Omental fat pad (tissue), 4 donors: ENCODE measurements at places on chromosomes 16 and 17. TPM values are rescaled to one million over a fixed set of nuclear protein-coding genes. Genes with fewer than 3 reads are reported as not detected.

The C17orf100 gene
- total RNA-seq: 0.56 TPM

The TMED6 gene
- not detected for total RNA-seq

- peak; percentile 46 for DNase-seq
These were observed 44.0 kb downstream of the PRAC1 start for GRCh38 chr17:48678141-48678971.

- no peak for DNase-seq
These were observed 27.4 kb upstream of the CDH3 start for GRCh38 chr16:68617734-68618133.

DNA sequence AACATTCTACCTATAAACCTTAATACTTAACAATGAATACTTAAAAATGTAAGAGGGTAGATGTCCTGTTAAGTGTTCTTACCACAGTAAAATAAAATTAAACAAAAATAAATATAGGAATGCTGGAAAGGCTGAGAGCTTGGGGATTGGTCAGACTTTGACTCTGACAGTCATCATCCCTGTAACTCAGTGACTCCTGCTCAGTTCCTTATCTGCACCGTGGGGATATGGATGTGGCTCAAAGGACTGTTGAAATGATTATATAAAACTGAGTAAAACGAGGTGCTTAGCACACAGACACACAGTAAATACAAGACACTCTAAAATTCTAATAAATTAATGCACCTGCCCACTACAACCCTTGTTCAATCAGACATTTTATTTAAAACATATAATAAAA lies 338.6 kb downstream of the TMEM114 start:
- DNase-seq: no peak

DNA sequence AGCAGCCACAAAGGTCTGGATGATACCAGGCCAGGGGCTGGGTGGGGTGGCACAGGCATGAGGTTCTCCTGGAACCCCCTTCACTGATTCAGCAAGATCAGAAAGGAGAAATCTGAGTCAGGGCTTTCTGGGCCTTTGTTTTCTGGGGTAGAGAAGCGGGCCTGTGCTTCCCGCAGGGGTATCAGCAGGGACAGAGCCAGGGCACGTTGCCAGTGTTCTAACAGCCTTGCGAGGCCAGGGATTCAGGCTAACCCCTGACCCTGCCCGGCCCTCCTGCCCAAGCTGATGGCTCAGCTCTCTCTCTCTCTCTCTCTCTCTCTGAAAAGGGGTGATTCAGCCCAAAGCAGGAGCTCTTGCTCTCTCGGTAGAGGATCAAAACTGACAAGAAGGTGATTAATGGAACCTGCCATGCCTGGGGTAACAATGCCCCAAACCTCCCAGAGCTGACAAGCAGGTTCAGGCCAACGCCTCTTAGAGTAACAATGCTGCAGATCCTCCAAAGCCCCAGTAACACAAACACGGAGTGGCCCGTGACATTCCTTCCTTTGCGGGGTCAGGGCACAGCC lies 2.0 kb upstream of the KRT13 start:
- DNase-seq: no peak
